Bronchial smooth muscle cell (primary cell): ENCODE measurements at places on chromosomes 4 and X. TPM values are rescaled to one million over a fixed set of nuclear protein-coding genes. Genes with fewer than 3 reads are reported as not detected.

The NDNF gene
- total RNA-seq = 0.09 and 0.32 TPM in 2 replicates

The PCYT1B gene
- 0.16 TPM in 1 of 2 replicates, not detected in the other for total RNA-seq

The PLS3 gene
- total RNA-seq = 141 and 182 TPM in 2 replicates

The GLRA3 gene
- not detected in 2 replicates for total RNA-seq

The POF1B gene
- not detected in 2 replicates for total RNA-seq

The PAGE2 gene
- not detected in 2 replicates for total RNA-seq

The DAPP1 gene
- total RNA-seq = 0.09 TPM in 1 of 2 replicates, not detected in the other

The FABP2 gene
- not detected in 2 replicates for total RNA-seq

The NDST3 gene
- 0.16 TPM in 1 of 2 replicates, not detected in the other for total RNA-seq

The GAGE12D gene
- not detected in 2 replicates for total RNA-seq

The FGFR3 gene
- 0.95 and 3.3 TPM in 2 replicates for total RNA-seq

The SORCS2 gene
- total RNA-seq = 0.26 and 0.79 TPM in 2 replicates

The KLF8 gene
- total RNA-seq = 1.2 and 2.4 TPM in 2 replicates

The TRAM1L1 gene
- total RNA-seq = 2.2 and 3.3 TPM in 2 replicates

The USP17L24 gene
- not detected in 2 replicates for total RNA-seq

The HMX1 gene
- not detected in 2 replicates for total RNA-seq

The EDA gene
- under 0.01 and 0.09 TPM in 2 replicates for total RNA-seq

The CORIN gene
- 0.16 and 0.26 TPM in 2 replicates for total RNA-seq

The TMPRSS11D gene
- total RNA-seq = under 0.01 TPM in 2 replicates

The CPZ gene
- total RNA-seq = 6.8 and 12.2 TPM in 2 replicates

The DCAF8L2 gene
- not detected in 2 replicates for total RNA-seq

The ARHGEF6 gene
- total RNA-seq = 7.6 and 11.3 TPM in 2 replicates
